ENCODE measurements at places on chromosomes 16 and 17.
A peak's percentile ranks its signal among the peaks of the same experiment; 100 is the strongest.

GRCh38 chr17:30344283-30345088 is 10.6 kb upstream of the TMIGD1 start:
- DNase-seq: no peak

DNA sequence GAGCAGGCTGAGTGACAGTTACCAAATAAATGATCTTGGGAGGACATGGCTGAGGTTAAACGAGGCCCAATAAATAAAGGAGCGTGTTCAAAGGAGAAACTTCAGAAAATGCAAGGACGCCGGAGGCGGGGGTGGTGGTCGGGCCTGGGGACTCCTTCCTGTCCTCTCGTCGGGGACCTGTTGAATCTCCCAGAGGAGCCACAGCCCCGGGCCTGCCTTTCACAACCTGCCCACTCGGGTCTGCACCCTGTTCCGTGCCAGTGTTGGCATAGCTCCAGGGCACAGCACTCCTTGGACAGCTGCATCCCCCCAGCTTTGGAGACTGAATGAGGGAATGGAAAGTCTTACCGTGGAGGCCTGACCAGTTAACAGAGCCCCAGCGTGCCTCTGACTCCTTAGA is 8.1 kb upstream of the TBX4 start:
- DNase-seq: no peak

GRCh38 chr17:32158870-32159585 is 16.7 kb downstream of the RHOT1 start:
- no peak for DNase-seq

DNA sequence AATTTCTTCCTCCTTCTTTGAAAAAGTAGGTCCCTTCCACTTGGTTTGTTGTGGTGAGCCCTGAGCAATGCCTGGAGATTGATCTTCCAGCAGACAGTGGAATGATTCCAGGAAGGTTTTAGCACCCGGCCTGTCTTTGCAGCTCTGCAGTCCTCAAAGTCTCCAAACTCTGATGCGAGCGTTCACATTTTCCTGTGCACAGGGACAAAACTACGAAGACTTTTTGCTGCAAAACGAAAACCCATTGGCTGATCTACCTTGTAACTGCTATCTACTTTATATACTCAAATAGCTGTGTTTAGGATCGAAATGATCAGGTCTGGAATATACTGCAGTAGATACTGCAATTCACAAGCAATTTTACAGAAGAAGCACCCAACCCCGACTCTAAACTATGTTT is 21.7 kb downstream of the G6PC1 start:
- DNase-seq: no peak

DNA sequence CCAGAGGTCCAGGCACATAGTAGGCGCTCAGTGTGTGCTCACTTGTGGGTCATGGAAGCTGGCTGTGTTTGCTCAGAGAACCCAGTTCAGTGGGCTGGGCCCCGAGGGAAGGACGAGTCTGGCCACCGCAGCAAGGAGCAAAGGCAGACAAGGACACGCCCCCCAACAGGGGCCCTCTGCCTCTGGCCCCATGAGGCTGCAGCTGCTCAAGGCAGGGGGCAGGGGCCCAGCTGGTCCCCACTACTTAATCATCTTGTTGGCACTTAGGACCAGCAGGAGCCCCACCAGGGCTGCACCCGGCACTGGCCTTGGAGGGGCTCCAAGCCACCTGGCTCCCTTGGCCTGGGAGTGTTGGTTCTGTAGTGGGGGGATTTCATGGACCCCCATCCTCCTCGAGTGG is 16.1 kb downstream of the KCNJ12 start:
- DNase-seq: no peak

- no peak for DNase-seq
Observed at GRCh38 chr17:45022655-45023339, 28.6 kb downstream of the DCAKD start.

- no peak for DNase-seq
Observed at GRCh38 chr17:32256012-32256700, 9.5 kb upstream of the RHBDL3 start.

GRCh38 chr17:38415250-38416194 is 12.7 kb upstream of the ARHGAP23 start:
- DNase-seq: peak; percentile 85

DNA sequence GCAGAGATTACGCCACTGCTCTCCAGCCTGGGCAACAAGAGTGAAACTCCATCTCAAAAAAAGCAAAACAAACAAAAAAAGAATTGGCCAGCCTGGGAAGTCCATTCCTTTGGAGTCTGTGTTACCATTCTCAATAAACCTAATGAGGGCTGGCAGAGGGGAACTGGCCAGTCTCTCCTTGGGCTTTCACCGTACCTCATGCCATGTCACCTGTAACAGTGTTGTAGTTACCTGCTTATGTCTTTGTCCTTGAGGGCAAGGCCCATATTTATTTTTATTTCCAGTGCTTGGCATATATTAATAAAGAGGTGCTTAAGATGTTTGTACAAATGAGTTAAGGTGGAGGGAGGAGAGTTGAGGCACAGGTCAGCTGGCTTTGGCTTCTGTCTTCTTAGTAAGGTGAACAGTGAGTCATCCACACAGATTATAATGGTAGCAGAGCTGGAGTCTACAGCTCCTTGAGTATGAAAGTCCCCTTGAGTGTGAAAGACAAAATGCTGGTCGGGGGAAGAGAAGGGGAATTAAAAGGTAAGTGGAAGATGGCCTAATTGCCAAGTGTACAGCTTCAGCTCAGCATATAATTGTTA is 8.4 kb downstream of the C1QBP start:
- DNase-seq: no peak
